Stimulated activated CD8-positive, alpha-beta memory T cell treated with anti-CD3 and anti-CD28 coated beads, Interleukin-15, amount 100 ng/mL, for 4 hours (primary cell): ENCODE measurements at places on chromosomes 6 and 20.

GRCh38 chr20:63709149-63709527, 1.3 kb downstream of the ZGPAT start:
- DNase-seq, result no peak

DNA sequence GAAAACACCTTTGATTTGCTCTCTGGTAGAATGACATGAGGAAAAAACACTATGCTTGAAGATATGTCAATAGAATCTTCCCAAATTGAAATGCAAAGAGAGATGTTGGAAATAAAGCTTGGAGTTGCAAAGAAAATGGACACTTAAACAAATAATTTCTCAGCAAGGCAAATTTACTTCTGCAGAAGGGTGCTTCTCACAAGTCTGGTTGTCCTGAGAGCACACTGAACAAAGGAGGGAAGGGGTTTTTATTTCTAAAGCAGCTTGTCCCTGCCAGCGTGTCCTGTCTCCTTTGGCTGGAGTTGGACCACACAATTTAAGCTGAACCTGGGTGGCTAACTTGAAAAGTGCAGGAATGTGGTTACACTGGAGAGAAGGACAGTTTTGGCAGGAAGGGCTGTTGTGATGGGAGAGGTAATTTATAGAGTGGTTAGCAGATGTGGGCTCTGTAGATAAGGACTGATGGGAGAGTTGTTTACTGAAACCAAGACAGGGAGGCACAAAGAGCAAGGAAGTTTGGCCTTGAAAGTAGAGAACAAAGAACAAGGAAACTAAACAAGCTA, 454.6 kb upstream of the EYS start:
- DNase-seq, result no peak

- no peak for DNase-seq
Observed at GRCh38 chr6:165937564-165938358, 229.9 kb downstream of the TBXT start.

- DNase-seq, result no peak
Observed at GRCh38 chr20:17663040-17663399, 19.0 kb downstream of the RRBP1 start.

DNA sequence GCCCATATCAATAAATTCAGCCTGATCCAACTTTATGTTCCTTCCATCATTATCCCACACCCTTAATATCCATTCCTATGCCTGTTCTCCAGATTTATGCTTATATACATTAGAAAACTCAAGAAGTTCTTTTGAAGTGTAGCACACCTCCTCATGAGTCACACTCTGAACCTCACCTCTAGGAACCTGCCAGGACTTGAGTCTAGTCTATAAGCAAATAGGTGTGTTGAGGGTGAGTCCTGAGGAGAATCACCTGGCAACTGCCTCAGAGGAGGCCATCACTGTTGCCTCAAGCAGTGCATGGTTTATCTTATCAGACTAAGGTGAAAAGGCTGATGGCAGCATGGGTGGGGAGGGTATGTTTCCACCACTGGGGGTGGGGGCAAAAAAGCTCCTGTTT, 496.7 kb downstream of the C6orf118 start:
- no peak for DNase-seq
